ENCODE measurements at places on chromosomes 5 and 9.

GRCh38 chr9:15115702-15116101 lies 191.3 kb downstream of the TTC39B start:
- DNase-seq: no peak

DNA sequence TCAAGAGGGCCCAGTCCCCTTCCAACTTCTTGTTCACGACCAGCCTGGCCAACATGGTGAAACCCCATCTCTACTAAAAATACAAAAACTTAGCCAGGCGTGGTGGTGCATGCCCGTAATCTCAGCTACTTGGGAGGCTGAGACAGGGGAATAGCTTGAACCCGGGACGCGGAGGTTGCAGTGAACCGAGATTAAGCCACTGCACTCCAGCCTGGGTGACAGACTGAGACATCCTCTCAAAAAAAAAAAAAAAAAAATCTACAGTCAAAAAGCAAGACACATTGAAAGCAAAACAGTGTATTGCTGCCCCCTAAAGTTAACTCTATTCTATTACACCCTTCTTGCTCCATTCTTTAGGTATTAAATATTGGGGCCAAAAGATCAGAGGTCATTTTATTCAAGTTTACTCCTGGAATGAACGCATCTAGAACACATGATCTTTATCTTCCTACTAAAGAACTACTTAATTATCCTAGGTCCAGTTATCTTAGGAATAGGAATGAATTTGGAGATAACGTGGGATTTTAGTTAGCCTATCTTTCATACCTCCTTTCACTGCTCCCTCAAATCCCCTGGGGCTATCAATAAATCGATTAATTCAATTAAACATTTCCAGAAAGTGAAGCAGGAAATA lies 2.4 kb downstream of the ATG12 start:
- DNase-seq: peak; percentile 43

DNA sequence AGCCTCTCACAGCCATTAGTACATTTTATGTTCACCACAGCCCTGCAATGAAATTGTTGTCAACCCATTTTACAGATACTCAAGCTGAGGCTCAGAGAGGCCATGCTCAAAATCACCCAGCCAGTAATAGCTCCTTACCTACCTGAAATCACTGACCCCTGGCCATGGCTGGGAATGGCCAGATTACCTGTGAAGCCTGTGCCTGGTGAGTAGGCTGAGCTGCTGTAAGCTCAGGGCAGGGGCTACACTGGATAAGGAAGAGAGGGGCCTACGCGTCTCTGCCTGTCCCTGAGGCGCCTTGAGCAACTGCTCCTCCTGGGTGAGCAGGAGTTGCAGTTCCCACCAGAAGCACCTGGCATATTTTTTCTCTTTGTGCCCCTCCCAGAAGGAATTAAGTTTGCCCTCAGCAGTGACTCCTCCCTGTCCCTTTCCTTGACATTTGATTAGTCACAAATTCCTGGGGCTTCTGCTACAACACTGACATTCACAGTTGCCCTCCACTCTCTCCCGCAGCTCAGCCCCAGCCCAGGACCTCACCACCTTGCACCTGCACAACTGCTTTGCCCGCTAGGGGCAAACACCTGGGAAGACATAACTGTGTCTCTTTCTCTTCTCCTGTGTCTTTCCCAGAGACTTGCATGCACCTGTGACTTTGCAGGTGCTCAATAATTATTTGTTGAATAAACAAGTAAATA lies 5.7 kb downstream of the CLTB start:
- no peak for DNase-seq

GRCh38 chr9:109498195-109499092 lies at the start of gene PTPN3:
TSS of gene PTPN3 (minus strand) at chr9:109498307. CDS start at chr9:109463434, 34,873 bp downstream.
- no peak for DNase-seq

GRCh38 chr9:111572950-111573604 lies 26.4 kb downstream of the PTGR1 start:
- DNase-seq: no peak

DNA sequence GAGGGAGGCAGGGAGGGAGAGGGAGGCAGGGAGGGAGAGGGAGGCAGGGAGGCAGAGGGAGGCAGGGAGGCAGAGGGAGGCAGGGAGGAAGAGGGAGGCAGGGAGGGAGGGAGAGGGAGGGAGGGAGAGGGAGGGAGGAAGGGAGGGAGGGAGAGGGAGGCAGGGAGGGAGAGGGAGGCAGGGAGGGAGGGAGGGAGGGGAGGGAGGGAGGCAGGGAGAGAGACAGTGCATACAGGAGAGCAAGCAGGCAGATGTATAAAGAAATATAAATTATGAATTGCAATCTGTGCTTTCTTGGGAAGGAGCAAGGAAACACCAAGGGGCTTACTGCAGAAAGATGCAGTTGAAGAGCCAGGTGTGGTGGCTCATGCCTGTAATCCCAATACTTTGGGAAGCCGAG lies 147.2 kb upstream of the PANK3 start:
- no peak for DNase-seq

DNA sequence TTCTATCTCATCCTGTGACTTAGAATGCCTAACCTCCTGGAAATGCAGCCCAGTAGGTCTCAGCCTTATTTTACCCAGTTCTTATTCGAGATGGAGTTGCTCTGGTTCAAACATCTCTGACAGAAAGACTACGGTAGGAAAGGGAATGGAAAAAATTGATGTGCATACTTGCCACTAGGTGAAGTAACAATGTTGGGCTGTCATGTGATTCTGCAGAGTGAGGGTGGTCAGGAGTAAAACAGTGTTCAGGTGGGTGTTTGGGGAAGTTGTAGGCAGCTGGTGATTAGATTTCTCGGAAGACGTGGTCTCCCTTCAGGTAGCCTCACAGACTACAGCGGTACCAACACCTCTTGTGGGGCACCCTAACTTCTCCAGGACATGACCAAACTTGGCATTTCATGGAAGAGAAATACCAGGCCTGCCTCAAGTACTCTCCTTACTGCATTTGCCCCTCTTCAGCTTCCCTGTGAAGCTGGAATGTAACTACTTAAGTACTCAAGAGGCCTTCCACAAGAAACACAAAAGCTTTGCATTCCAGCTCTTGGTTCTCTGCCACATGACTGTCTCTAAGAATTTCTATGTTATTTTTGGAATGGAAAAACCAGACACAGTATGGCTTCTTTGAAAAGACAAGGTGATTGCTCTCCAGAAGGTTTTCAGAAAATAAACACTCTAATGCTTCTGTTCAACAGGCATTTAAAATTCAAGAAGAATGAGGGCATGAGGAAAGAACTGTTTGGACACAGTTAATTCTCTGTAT lies 17.4 kb upstream of the ENTREP1 start:
- DNase-seq: no peak

- no peak for DNase-seq
These were observed 6.4 kb downstream of the ISCA1 start for GRCh38 chr9:86275962-86276361.
